Testis (tissue), 5 donors: ENCODE measurements at places on chromosomes 1 and 21. TPM values are rescaled to one million over a fixed set of nuclear protein-coding genes. Genes with fewer than 3 reads are reported as not detected.

DNA sequence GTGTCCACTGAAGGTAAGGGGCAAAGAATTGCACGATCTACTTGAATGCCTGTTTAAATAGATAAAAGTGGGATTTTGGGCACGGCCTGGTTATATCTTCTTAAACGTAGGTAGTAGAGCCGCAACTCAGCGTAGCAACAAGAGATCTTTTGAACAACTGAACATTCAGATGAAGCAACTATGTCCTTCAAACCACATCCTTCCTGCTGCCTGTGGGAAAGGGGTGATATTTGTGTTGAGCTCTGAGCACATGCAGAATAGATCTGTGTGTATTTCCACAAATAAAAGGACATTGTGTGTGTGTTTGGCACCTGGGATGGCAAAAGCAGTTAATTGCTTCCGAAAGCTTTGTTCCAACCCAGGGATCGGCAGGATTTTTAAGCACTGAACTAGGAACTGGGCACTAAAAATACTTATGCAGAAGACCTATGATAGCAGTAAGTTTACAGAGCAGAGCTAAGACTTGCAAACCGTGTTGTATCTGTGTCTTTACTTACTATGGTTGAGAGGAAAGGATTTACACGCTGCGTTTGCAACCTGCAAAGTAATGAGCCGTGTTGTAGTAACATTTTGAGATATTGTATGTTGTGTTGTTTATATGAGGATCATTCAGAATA lies 333.4 kb downstream of the CHRM3 start:
- no peaks in the 10 kb centered on the region for H3K36me3 ChIP-seq
- H3K27ac ChIP-seq: no peak overlapping the region
- DNase-seq: no peak
- H3K27me3 ChIP-seq: no peaks in the 10 kb centered on the region

GRCh38 chr1:6960291-6960811 lies 175.1 kb downstream of the CAMTA1 start:
- peak; percentile 76 for DNase-seq
- peak overlapping the region; percentile 72 for H3K27ac ChIP-seq
- H3K36me3 ChIP-seq: no peaks in the 10 kb centered on the region
- H3K27me3 ChIP-seq: no peaks in the 10 kb centered on the region

- no peak overlapping the region for H3K27ac ChIP-seq
- no peaks in the 10 kb centered on the region for H3K27me3 ChIP-seq
- H3K4me1 ChIP-seq: no peaks in the 10 kb centered on the region
- no peaks in the 10 kb centered on the region for H3K36me3 ChIP-seq
Observed at GRCh38 chr1:92536980-92537884, 50.5 kb upstream of the GFI1 start.

GRCh38 chr1:233338102-233338501 lies 10.6 kb downstream of the MAP3K21 start:
- no peak for DNase-seq
- H3K36me3 ChIP-seq: no peaks in the 10 kb centered on the region
- H3K27ac ChIP-seq: no peak overlapping the region
- H3K4me1 ChIP-seq: no peaks in the 10 kb centered on the region
- no peaks in the 10 kb centered on the region for H3K27me3 ChIP-seq
- H3K4me3 ChIP-seq: no peak overlapping the region

GRCh38 chr1:32077451-32077850 lies 4.7 kb downstream of the TMEM39B start:
- peaks cover 8% of the 10 kb centered on the region for H3K4me1 ChIP-seq
- H3K36me3 ChIP-seq: no peaks in the 10 kb centered on the region
- no peak for DNase-seq
- H3K27ac ChIP-seq: no peak overlapping the region
- H3K27me3 ChIP-seq: no peaks in the 10 kb centered on the region
- no peak overlapping the region for H3K4me3 ChIP-seq

GRCh38 chr1:200291106-200291505 lies 118.7 kb downstream of the ZNF281 start:
- no peak for DNase-seq
- H3K27ac ChIP-seq: no peak overlapping the region
- no peaks in the 10 kb centered on the region for H3K27me3 ChIP-seq
- no peak overlapping the region for H3K4me3 ChIP-seq

GRCh38 chr1:232211149-232211548 lies 418.8 kb downstream of the SIPA1L2 start:
- no peaks in the 10 kb centered on the region for H3K4me1 ChIP-seq
- no peaks in the 10 kb centered on the region for H3K27me3 ChIP-seq
- DNase-seq: no peak
- H3K4me3 ChIP-seq: no peak overlapping the region

DNA sequence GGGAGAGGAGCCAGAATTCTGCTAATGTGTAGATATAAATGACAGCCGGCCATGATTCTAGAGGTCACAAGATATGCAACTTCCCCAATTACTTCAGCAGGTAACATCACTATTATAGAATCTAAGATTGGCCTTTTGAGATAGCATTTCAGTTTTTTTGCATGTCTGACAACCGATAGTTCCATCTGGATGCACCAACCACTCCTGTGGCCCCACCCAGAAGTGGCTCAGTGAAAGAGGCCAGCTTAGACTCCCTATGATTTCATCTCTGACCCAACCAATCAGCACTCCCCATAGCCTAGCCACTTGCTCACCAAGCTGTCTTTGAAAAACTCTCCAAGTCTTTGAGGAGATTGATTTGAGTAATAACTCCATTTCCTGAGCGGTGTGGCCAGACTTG lies 30.3 kb upstream of the NUF2 start:
- DNase-seq: no peak
- no peak overlapping the region for H3K4me3 ChIP-seq
- no peaks in the 10 kb centered on the region for H3K27me3 ChIP-seq
- no peaks in the 10 kb centered on the region for H3K36me3 ChIP-seq

DNA sequence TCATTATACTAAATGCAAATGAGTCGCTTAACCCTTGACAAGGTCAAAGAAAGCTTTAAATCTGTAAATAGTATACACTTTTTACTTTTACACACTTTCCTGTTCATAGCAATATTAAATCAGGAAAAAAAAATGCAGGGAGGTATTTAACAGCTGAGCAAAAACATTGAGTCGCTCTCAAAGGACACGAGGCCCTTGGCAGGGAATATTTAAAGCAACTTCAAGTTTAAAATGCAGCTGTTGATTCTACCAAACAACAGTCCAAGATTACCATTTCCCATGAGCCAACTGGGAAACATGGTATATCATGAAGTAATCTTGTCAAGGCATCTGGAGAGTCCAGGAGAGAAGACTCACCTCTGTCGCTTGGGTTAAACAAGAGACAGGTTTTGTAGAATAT lies 62.7 kb downstream of the CAPN2 start:
- H3K4me1 ChIP-seq: peaks cover 21% of the 10 kb centered on the region
- no peak for DNase-seq
- H3K4me3 ChIP-seq: no peak overlapping the region
- H3K36me3 ChIP-seq: no peaks in the 10 kb centered on the region

GRCh38 chr1:57910782-57911181 lies 486.9 kb upstream of the DAB1 start:
- H3K27ac ChIP-seq: no peak overlapping the region
- H3K4me1 ChIP-seq: no peaks in the 10 kb centered on the region
- no peaks in the 10 kb centered on the region for H3K27me3 ChIP-seq
- DNase-seq: no peak
- no peaks in the 10 kb centered on the region for H3K36me3 ChIP-seq

Gene TMEM125
- total RNA-seq: 2.0 TPM
